ENCODE measurements at places on chromosomes 12 and 14.

DNA sequence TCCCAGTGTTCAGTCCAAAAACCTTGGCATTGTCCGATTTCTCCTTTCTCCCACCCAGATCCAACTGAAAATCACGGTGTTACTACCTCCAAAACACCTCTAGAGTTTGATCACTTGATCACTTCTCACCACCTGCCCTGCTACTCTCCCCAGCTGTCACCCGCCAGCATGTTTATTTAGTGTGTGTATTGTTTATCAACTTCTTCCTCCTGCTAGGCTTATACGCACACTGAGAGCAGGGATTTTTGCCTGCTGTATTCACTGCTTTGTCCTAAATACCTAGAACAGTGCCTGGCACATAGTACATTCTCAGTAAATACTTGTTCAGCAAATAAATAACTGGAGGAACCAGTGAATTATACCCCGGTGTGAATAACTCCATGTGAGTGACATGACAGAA is 5.0 kb downstream of the BDKRB1 start:
- DNase-seq: no peak

GRCh38 chr12:131635491-131636122 is 75.3 kb upstream of the SFSWAP start:
- DNase-seq: no peak

DNA sequence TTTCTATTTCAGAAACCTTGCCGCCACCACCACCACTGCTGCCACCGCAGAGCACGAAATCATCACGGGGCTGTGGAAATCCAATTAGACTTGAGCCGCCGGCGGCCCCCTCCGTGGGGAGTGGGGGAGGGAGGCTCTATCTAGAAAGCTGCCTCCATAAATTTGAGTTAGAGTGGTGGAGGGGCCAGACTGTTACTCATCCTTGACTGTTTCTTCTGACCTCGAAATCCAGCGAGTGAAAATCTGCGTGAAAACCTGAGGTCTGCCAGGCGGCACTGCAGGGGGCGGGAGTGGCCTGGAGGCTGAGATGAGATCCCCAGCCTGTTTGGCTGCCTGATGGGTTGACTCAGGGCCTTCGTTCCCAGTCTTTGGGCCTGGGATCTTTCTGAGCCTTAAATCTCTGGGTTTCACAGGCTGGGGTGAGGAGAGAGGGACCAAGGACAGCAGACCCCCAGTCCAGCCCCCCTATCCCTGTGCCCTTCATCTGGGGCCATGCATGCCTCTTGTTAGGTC is 29.9 kb downstream of the TSPAN9 start:
- DNase-seq: no peak

DNA sequence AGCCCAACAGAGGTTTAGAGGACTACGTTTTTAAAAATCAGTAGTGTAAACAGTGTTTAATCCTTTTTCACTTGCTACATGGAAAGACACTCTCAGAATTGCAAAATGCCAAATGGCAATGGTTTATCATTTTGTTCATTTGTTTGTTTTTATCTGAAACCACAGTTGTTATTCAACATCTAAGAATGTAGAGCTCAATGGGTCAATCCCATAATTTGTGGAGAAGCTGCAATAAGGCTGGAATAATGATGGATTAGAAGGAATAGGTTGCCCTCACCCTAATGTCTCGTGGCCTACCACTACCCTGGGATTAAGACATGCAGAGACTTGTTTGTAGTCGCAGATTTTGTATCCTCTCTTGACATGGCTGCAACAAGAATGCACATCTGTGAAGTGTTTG is 115.7 kb downstream of the LLPH start:
- DNase-seq: no peak

GRCh38 chr12:65155784-65156183 is 13.6 kb upstream of the LEMD3 start:
- no peak for DNase-seq

DNA sequence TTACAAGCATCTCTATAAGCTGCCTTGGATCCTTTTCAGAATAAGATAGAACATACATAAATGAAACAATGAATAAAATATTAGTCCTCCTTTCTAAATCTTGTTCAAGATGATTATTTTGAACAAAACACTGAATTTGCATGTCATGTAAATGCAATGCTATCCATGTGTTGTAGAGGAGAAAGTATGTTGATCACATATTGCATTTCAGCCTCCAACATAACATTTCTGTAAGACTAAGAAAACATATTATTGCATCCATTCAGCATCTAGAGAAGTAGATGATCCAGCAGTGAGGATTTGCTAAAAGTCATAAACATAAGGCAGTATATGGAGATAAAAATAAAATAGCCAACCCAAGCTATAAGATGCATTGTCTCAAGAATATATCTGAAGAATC is 172.6 kb downstream of the CPNE8 start:
- no peak for DNase-seq

DNA sequence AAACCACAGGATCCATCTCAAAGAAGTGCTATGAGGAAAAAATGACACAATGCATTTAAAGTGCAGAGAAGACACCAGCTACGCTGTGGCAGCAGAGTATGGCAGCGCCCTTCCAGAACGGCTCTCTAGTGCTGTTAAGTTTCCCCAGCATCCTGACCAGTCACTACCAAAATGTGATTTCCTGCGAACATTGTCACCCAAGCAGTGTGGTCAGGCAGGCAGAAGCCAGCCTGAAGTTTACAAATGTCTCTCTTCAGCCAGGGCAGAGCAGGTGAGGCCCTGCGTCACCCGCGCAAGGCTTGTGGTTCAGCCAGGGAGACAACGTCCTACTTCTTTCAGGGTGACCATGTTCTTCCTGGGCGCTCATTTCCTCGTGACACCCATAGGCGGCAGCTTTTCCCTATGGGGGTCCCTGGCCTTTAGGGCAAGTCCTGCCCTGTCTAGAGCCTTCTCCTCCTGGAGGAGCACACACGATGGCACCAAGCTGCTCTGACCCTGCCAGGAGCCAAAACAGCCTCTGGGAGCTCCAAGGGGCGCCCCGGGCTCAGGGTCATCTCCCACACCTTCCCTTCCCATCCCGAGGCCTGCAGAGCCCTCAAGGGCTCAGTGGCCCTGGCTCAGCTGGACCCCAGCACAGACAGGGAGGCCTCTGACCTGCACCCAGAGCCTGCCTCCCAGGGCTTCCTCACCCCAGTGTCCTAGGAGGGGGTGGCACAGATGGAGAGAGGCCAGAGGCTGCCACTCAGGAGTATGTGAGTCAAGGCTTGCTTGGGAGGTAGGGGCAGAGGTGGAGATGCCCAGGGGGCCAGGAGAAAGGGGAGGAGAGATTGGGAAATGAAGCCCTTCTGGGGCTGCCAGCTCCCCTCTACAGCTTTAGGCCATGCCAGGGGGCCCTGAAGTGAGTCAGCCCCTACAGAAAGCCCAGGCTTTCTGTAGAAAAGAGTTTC is 41.9 kb downstream of the PSMA6 start:
- no peak for DNase-seq

- DNase-seq: no peak
These were observed 15.5 kb upstream of the HDAC7 start for GRCh38 chr12:47835006-47835830.

- no peak for DNase-seq
These were observed 116.2 kb upstream of the ARID2 start for GRCh38 chr12:45613296-45613695.

DNA sequence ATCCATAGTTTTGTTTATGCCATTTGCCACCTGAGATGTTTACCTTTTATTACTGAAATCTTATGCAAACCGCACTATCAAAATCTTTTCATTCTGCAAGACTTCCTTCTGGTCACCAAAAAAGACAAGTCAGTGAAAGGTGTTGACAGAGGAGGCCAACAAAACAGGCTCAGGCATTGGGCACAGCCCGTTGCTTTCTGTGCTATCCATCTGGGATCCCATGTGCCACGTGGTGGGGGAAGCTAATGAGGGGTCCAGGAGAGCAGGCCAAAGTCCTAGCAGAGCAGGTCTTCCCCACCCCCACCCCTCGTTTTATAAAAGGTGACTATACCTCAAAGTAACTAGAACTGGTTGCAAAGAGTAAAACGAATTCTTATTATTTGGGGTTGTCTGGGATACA is 1.2 kb downstream of the ALDH1L2 start:
- DNase-seq: no peak

DNA sequence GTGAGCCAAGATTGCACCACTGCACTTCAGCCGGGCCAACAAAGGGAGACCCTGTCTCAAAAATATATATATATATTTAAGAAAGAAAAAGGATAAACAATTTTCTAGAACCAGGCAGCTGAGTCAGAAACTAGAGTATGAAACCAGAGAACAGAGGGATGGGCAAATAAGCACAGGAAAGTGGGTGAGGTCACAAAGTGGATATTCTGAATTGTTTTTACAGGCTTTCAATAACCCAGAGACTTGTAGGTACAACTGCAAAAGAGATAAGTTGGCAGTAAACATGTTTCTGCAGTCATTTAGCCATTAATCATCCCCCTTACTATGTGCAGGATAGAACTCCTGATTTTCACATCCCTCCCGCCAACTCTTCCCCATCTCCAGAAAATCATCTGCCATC is 94.2 kb downstream of the BTG1 start:
- DNase-seq: no peak

DNA sequence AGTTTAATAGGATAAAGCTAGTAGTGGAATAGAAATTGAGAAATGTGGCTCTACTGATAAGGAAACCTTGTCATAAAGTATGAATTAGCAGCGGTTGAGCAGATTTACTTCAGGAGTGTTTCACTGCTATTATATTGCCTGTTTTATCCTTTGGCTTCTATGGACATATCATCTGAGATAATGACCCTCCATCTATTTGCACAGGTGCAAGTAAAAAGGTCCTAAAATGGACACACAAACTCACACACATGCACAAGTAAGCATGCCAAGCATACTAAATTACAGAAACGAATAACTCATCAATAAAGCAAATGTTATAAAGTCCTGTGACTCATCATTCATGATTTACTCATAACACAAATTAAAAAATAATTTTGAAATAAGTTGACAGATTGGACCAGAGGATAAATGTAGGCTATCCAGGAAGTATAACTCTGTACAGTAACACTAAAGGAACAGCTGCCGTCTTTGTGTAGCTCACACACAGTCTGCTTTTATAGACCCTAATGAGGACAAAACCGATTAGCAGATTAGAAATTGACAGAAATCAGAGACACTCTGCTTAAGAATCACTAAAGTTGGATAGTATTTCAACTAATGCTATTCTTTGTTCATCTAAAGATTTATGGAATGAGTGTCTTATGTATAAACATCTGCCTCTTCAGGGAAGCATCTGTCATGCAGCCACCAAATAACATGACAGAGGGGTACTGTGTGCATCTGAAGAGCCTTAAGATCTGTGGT is 73.9 kb downstream of the SYT1 start:
- no peak for DNase-seq

DNA sequence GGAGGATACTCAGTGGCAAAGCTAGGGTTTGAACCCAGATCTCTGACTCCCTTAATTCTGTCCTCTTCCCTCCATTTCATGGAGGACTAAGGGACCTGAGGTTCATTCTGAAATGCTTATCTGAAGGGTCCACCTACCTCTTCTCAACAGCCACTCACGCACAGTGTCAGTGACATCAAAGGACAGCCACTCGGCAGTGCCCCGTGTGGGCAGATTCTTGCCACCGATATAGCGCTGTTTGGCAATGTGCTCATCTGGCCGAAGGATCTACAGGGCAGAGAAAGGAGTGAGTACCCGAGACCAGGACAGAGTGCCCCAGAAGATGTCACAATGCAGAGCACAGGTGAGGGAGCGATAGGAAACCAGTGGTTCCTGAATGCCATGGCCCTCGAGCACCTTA is 10.8 kb downstream of the TGFB3 start:
- no peak for DNase-seq

DNA sequence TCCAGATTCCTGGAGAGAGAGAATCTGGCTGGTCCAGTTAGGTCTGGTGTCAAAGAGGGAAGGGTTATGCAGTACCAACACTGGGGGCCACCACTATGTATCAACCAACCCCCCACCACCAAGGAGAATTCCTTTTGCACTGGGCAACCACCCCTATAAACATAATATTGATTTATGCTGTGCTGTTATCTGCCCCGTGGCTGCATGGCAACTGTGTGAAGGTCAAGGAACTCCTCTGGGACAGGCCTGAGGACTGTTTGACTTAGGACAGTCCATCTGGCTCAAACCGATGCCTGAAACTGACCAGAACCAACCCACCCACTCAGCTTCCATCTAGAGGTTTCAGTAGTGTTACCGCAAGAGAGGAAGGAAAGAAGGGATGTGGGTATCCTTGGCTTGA is 20.5 kb downstream of the PLEKHH1 start:
- no peak for DNase-seq

GRCh38 chr14:81172353-81172752 is 48.4 kb downstream of the GTF2A1 start:
- DNase-seq: no peak

DNA sequence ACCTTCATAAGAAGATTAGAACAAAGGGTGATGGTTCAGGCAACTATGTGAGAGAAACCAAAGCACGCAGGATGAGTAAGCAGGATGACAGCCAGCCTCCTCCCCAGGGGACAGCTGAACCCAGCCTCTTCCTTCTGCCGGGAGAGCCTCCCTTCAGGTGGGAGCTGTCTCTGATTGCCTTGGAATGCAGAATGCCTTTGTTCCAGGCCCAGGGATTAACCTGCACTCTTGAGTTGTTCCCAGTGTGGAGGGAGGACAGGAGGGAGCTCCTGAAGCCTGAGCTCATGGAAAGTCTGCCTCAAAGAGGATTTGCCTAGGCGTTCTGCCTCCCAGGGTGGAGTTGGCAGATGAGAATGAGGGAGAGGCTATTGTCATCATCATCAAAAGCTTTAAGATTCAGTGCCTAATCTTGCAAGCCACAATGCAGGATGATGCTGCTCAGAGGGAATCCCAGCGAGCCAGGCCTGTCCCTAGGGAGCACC is 3.6 kb upstream of the KRT6A start:
- DNase-seq: no peak

DNA sequence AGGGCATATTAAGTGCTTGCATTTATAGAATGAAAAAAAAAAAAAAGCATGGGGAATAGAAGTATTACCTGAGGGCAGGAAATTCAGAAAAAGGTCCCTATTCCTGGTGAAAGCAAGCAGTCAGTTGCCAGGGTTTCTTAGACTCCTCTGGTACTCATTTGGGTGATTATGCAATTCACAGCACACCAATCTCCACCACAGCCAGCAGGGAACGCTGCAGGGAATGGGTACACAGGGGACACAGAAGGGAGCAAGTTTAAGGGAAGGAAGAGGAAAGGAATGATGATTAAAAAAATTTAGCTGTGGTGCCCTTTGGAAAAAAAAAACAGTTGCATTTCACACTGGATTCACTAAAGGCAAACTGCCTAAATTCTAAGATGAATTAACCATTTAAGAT is 14.2 kb downstream of the BLTP3B start:
- DNase-seq: no peak

DNA sequence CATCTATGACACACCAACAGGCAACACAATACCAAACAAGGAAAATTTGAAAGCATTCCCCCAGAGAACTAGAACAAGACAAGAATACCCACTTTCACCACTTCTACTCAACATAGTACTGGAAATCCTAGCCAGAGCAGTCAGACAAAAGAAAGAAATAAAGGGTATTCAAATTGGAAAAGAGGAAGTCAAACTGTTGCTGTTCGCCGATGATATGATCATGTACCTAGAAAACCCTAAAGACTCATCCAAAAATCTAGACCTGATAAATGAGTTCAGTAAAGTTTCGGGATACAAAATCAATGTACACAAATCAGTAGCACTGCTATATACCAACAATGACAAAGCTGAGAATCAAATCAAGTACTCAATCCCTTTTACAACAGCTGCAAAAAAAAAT is 8.1 kb upstream of the ATL1 start:
- DNase-seq: no peak

GRCh38 chr12:1798641-1799020 is 21.7 kb upstream of the LRTM2 start:
- DNase-seq: no peak

GRCh38 chr14:56846970-56847930 is 37.0 kb upstream of the OTX2 start:
- DNase-seq: no peak

- DNase-seq: no peak
These were observed 1.7 kb downstream of the VSIG10 start for GRCh38 chr12:118102070-118102469.

All from stimulated activated naive CD4-positive, alpha-beta T cell (primary cell).